ENCODE measurements at places on chromosomes 1 and 21.

GRCh38 chr1:86100401-86100800, 56.2 kb downstream of the COL24A1 start:
- no peak for DNase-seq

DNA sequence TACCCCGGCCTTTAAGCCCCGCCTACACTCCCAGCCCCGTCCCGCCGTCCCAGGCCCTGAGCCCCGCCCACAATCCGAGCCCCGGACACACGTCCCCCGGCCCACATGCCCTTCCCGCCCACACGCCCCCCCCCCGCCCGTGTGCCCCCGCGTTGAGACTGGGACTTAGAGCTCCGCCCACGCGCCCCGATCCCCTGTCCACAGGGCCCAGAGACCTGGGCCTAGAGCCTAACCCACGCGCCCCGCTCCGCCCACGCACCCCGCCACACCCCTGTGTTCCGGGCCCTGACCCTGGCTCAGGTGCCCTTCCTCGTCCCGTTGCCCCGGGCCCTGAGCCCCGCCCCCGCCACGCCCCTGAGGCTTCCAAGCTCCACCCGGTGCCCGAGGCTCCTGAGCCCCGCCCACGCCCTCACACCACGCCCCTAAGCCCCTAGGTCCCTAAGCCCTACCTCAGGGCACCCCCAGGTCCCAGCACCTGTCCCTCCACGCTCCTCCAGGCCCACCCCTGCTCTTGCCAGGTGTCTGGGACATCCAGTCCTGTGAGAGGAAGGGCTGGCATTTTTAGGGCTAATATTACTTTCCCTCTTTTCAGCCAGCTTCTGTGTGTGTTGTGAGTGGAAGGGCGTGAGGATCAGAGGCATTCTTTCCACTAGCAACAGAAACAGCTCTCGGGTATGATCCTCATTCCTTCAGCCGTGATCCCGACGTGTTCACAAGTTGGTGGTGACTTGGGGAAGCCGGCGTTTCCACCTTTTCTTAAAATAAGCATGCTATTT, 552 bp upstream of the GPR157 start:
- DNase-seq, result peak; percentile 58

DNA sequence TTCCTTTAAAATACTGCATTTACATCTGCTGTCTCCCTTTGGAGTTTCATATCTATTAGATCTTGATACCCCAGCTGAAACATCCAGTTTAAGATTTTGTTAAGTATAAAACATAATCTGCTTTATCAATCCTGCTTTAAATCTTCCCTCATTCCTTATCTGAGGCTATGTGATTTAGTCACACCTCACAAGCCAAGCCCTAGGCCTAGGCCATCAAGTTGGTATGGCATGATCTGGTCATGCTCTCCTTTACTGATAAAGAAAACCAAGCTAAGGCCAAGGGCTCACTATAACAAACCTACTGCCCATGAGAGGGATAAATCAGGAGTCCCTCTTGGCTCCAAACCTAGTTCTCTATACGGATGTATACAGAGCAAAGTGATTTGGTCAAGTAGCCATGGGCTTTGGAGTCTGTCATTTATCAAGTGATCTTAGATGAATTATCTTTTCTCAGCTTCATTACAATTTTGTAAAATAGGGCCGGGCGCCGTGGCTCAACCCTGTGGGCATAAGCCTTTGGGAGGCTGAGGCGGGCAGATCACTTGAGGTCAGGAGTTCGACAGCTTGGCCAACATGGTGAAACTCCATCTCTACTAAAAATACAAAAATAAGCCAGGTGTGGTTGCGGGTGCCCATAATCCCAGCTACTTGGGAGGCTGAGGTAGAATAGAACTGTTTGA, 22.8 kb downstream of the ENSA start:
- no peak for DNase-seq

- no peak for DNase-seq
Measured at GRCh38 chr21:16330082-16330907, 600.5 kb downstream of the USP25 start.

GRCh38 chr1:97069312-97069711, 347.7 kb downstream of the PTBP2 start:
- no peak for DNase-seq
